ENCODE measurements at places on chromosomes 13 and 19.

GRCh38 chr13:74084375-74084935 lies 49.7 kb downstream of the KLF12 start:
- no peak for DNase-seq

GRCh38 chr13:26719356-26719945 lies 41.1 kb downstream of the GPR12 start:
- no peak for DNase-seq

DNA sequence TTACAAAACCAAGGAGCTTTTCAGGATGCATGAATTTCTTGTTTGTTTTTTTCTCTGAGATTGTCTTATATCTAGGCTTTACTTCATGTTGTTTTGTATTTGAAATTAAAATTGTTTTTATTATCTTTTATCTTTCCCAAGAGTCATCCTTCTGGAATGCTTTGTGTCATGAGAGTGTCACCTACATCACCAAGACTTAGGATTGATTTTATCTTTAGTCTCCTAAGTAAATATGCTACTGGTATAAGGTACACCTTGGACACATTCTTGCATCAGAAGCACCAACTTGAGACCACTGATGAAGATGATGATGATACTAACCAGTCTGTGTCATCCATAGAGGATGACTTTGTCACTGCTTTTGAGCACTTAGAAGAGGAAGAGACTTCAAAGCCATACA lies 26.4 kb downstream of the AKAP11 start:
- no peak for DNase-seq

DNA sequence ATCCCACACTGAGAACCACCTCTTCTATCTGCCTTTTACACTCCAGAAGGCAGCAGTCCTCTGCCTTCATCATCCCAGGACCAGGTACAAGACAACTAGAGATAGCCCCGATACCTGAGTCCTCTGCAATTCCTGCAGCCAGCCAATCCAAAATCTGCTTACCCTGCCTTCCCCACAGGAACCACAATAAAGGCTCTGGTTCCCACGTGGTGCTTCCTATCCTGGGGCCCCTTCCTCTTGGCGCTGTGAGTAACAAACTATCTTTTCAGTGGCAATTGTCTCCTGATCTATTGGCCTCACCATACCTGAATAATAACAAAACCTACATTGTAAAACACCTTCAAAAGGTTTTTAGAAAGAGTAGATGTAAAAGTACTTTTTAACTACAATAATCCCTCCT lies 63.1 kb downstream of the ZDHHC20 start:
- no peak for DNase-seq

DNA sequence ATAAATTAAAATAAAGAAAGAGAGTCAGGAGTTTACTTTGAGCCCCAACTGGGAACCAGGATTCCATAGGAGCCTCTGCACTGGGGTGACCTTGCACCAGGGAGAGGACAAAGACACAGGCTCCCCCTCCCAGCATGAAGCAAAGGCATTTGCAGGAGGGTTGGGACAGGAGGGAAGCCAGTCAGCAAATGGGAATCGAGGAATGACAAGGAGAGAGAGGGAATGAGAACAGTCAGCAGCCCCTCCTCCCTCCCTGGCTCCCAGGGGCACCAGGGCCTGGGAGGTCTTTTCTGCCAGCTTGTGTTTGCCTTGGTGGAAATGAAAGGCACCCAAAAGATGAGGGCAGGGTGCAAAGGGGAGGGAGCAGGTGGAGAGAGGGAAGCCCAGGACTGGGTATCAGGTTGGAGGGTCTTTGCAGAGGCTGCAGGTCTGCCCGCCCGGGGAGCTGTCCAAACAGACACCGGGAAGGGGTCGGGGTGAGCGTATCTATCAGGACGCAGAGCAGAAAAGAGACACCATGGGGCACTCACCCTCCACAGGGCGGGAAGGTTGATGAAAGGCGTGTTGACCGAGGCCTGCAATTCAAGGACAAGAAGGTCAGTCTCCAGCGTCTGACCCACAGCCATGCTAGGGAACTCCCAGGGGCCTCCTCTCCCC lies 3.8 kb downstream of the SBSN start:
- no peak for DNase-seq

DNA sequence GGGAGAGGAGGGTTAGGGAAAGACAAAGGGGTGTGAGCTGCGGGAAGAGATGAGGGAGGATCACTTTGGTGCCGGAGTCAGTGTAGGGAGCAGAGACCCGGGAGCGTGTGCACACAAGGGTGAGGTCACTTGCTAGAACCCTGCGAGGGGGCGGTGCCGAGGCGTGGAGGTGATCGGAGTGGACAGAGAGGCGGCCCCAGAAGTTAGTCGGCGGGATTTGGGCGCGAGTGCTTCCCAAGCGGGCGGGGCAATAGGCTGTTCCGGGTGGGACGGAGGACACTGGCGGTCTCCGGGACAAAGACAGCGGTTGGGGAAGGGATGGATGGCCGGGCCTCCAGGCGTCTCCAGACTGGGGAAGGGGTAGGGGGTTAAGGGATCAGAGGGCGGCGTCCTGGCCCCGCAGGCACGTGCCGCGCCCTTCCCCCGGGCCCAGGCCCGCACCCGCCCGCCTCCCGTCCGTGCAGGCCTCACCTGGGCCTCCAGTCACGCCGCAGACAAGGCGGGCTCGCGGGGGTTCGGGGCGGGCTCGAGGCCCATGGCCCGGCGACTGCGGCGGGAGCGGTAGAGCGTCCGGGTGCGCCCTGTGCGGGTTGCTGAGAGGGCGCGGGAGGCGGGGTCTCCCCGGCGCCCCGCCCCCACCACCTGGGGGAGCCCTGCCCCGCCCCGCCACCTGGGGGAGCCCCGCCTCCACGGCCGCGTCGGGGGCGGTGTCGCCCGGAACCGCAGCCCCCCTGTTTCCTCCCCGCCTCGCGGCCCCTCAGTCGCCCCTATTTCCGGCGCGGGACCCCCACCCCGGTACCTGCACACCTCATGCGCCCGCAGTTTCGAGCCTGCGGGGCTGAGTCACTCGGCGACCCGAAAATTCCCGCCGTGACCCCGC lies at the start of gene LPAR2:
TSS of gene LPAR2 (minus strand) at position 600 of the 880 bp plus-strand sequence. CDS start 945 bp downstream, outside the sequence.
- peak; percentile 59 for DNase-seq

DNA sequence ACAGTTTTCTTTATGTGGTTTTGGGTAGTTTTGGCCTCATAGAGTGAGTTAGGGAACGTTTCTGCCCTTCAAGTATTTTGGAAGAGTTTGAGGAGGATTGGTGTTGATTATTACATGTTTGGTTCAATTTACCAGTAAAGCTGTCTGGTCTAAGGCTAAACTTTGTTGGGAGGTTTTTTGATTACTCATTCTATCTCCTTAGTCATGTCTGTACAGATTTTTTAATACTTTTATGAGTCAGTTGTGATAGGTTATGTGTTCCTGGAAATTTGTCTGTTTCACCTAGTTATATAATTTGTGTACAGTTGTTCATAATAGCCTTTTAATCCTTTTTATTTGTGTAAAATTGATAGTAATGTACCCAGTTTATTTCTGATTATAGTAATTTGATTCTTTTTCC lies 20.4 kb downstream of the RNF17 start:
- DNase-seq = no peak

- no peak for DNase-seq
Measured at GRCh38 chr13:43054803-43055802, 31.7 kb downstream of the DNAJC15 start.

GRCh38 chr13:112708560-112709240 lies 18.9 kb downstream of the ATP11A start:
- no peak for DNase-seq

DNA sequence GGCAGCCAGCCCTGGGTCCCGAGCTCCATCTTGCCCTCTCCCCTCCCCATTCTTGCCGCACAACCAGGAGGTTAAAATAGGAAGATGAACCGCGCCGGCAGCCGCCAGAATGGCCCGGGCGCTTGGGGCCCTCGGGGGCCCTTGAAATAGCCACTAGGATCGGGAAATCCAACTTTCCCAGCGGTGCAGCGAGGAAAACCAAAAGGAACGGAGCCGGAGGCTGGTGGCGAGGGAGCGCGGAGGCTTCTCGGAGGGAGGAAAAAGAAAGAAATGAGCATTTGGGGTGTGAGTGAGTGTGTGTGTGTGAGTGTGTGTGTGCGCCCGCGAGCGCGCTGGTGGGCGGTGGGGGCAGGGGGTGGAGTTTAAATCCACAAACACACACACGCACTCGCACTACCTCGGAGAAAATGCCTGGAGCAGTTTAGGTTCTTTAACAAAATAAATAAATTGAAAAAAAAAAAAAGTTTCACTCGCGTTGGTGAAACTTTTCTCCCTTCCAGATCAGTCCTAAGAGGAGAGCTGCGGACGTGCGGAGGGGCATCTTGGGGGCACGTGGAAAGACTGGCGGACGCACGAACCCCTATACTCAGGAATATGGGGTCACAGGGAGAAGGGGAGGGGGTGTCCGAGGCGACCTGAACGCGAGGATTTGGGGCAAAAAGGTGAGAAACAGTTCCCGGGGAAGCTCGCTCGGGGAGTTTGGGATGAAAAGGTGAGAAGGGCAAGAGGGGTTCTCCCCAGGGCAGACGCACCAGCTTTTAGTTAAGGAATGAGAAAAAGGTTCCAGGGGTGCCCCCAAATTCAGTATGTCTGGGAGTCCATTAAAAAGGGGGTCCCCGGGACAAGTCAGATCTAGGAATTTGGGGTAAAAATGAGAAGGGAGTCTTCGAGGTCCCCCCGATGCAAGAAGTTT lies 1.3 kb downstream of the RFX2 start:
- DNase-seq = peak; percentile 62

DNA sequence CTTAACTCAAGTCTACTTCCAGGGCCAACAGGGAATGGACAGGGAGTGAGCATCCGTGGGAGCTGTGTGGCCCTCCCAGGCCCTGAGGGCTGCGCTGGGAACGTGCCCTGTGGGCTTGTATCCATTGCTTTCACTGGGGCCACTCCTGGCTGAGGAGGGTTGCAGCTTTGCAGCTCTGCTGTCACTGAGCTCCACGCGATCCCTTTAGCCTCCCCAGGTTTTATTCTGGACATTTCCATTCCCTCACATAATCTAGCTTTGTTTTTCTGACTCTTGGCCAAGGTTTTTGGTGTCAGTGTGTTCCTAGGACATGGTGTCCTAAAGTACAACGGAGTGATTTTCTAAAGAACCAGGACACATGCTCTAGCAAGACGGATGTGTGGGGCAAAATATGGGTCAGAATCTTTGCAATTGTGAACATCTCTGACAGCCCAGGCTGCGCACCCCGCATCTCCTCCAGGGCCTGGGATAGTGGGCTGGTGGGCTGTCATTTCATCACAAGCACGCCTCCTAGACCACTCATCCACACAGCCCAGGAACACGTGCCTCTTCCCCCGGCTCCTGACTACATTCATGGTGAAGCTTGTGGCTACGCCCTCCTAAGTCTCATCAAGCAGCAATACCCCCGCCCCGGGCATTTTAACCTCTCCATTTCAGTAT lies 28.0 kb downstream of the GGACT start:
- no peak for DNase-seq

GRCh38 chr19:8631425-8631819 lies 989 bp downstream of the NFILZ start:
- no peak for DNase-seq

- no peak for DNase-seq
Measured at GRCh38 chr13:92938486-92939020, 288.1 kb upstream of the GPC6 start.

DNA sequence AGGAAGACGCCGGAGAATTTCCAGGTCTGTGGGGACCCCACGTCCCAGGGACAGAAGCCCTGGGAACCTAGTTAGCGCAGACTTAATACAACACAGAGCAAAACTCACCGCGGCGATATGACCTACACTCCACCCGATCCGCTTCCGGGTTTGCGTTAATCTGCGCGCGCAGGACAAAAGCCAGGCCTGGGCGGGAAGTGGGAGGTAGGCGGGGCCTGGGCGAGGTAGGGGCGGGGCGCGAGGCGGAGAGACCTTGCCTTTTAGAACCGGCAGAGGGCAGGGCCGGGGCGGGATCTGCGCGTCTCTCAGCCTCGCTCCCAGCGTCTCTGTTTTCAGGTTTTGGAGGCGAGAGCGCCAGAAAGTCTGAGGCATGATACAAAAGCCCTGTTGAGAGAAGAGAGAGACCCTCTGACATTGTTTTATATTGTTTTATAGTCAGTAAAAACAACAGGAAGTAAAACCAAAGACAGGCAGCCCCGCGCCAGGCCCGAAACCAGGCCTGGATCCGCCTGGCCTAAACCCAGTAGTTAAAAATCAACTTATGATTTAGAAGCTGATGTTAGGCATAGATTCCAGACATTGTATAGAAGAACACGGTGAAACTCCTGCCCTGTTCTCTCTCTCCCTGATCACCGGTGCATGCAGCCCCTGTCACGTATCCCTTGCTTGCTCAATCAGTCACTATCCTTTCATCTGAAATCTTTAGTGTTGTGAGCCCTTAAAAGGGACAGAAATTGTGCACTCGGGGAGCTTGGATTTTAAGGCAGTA lies at the start of gene ZNF611:
TSS of gene ZNF611 (minus strand) at position 152 of the 769 bp plus-strand sequence. CDS start 19,150 bp downstream, outside the sequence.
- peak; percentile 96 for DNase-seq

DNA sequence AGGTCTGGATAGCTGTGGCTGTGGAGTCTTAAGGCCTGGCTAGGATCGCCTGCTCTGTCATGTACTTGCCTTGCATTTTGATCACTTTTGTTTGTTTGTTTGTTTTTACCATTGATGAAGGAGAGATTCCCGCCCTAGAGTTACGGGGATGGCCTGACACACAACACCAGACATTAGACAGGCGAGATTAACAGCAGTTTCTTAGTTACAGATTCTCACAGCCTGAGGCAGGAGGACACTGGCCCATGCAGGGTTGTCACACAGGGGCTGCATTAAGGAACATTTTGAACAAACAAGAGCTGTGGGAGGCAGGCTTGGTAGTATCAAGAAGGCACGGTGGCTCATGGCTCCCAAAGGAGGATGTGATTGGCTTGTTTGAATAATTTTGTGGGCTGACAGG lies 291.8 kb downstream of the HS6ST3 start:
- no peak for DNase-seq

DNA sequence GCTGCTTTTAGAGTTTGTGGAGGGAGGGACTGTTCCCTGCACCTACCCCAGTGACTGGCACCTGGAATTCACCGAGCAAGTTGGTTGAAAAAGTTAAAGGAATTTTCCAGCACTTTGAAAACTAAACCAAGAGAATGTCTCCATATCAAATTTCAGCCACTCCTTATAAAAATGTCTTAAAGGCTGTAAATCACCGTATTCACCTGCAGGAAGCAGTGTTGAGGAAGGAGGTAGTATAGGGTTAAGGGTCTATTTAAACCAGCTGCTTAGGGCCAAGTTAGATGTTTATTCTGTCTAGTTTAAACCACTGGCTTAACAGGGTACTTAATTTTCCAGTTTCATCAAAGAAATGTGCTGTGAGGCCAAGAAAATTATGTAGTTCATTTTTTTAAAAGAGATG lies 3.8 kb upstream of the RAB20 start:
- DNase-seq = no peak

GRCh38 chr13:99028890-99029289 lies 51.0 kb upstream of the DOCK9 start:
- peak; percentile 11 for DNase-seq

GRCh38 chr19:44986389-44986788 lies 14.9 kb upstream of the RELB start:
- DNase-seq = no peak

DNA sequence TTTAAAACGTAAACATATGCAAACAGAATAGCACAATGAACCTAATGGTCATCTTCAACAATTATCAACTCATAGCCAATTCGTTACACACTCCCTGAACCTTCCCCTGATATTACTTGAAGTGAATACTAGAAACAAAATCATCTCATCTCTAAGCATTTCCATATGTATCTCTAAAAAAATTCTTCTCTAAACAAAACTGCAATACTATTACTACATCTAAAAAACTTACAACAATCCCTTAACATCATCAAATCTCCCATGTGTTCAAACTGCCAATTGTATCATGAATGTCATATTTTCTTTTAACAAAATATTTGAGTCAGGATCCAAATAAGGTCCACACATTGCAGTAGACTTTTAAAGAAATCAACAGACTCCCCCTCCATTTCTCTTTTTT lies 61.4 kb downstream of the FRY start:
- DNase-seq = no peak

Measured in stimulated activated naive CD4-positive, alpha-beta T cell treated with Interleukin-2 at 50 U/mL for 16 hours (primary cell).